ENCODE measurements at places on chromosomes 4 and X. TPM values are rescaled to one million over a fixed set of nuclear protein-coding genes. Genes with fewer than 3 reads are reported as not detected.

Gene BANK1
- total RNA-seq = 0.24 TPM

Gene PSAPL1
- total RNA-seq = not detected

Gene ADH1A
- not detected for total RNA-seq

Gene USP38
- 31.7 TPM for total RNA-seq

Gene MAGED4B
- 0.74 TPM for total RNA-seq

Gene ASB12
- total RNA-seq = not detected

Gene NLGN4X
- total RNA-seq = not detected

Gene ALG13
- 57.9 TPM for total RNA-seq

Gene FATE1
- not detected for total RNA-seq

Gene TNIP3
- total RNA-seq = 21.9 TPM

Gene USP17L17
- total RNA-seq = not detected

Gene MAGEA11
- total RNA-seq = not detected

Gene RBBP7
- total RNA-seq = 119 TPM

Gene PLXNB3
- total RNA-seq = 0.40 TPM

Gene AKAP4
- total RNA-seq = not detected

Gene OTUD4
- 113 TPM for total RNA-seq

Gene ARHGEF38
- not detected for total RNA-seq

Gene APBB2
- 1.2 TPM for total RNA-seq

Gene USP26
- total RNA-seq = not detected

Gene AR
- 0.08 TPM for total RNA-seq

Gene PABPC5
- total RNA-seq = not detected

Measured in activated T-cell treated with anti-CD3 and anti-CD28 coated beads, Interleukin-2, amount 50 U/mL, for 4 hours (primary cell).